ENCODE measurements at places on chromosomes 6 and 20.

DNA sequence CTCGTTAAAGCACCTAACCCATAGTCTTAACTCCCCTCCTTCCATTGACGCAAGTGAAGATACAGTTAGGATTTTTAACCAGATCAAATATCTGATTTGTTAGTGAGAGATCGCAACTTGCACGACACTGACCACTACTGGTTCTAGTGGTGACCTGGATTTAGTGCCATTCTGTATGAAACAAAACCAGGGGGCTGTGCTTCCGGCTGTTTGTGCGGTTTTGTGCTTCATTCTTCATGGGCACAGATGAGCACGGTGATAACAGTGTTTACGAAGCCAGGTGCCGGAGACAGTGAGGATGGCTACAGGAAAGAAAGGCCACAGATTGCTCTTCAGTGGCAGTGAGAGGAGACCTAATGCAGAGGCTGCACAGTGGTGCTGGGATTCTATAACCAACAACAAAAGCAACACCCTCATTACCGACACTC is 75.5 kb downstream of the NOL4L start:
- DNase-seq = peak; percentile 63

GRCh38 chr6:80454197-80454596 is 347.7 kb downstream of the BCKDHB start:
- peak; percentile 9 for DNase-seq

GRCh38 chr6:108114841-108115597 is 40.5 kb upstream of the OSTM1 start:
- no peak for DNase-seq

- no peak for DNase-seq
Observed at GRCh38 chr6:113363866-113364265, 493.3 kb upstream of the MARCKS start.

DNA sequence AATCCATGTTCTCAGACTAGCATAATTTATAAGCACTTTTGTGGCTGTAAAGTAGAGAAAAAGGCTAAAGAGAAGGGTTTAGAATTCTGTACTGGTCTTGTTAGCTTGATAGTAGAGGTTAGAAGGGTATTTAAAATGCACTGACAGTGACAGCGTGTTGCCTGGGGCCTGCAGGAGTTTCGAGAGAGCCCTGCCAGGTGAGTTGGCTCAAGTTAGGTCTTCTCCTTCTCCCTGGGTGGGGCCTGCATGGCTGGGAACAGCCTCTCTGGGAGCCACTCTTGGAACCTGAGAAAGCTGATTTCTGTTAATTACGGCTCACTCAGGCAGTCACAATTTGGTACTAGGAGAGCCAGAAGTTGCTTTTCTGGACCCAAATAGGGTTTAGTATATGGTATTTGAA is 103.7 kb downstream of the ARID1B start:
- DNase-seq = no peak

- DNase-seq = no peak
Observed at GRCh38 chr6:70675822-70676221, 8.1 kb downstream of the SMAP1 start.

GRCh38 chr20:34859367-34859766 is 13.3 kb downstream of the GGT7 start:
- no peak for DNase-seq

GRCh38 chr6:85482206-85482904 is 32.5 kb downstream of the NT5E start:
- DNase-seq = no peak

GRCh38 chr6:16292942-16293341 is 54.6 kb downstream of the GMPR start:
- no peak for DNase-seq

DNA sequence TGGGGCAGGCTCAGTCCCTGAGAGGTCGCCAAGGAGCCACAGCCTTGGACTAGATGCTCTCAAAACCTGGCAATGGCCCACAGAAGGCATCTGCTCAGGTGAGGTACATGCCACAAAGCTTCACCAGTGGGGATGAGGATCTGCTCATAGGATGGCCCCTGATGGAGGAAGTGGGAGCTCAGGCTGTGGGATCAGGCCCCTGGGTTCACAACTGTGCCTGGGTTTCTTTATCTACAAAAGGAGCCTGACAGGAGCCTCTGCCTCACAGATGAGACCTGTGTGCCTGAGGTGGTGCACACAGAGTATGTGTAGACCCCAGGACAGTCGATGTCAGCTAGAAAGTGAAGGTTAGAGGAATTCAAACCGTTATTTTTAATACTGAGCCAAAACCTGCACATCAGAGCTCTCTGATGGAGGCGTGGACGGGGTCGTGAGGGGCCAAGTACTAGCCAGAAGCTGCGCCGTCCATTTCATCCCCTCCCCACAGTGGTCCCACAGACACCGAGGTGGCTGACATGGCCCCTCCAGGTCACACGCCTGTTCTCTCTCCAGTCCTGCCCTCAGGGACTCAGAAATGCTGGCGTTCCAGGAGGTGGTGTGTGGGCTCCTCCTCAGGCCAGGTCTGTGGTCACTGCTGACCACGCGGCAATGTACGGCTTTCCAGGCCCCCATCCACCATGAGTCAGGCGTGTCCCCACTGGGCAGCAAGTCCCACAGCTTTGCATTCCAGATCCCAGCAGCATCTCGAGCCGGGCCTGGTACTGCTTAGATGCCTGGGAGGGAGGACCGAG is 33.3 kb downstream of the NTSR1 start:
- no peak for DNase-seq

DNA sequence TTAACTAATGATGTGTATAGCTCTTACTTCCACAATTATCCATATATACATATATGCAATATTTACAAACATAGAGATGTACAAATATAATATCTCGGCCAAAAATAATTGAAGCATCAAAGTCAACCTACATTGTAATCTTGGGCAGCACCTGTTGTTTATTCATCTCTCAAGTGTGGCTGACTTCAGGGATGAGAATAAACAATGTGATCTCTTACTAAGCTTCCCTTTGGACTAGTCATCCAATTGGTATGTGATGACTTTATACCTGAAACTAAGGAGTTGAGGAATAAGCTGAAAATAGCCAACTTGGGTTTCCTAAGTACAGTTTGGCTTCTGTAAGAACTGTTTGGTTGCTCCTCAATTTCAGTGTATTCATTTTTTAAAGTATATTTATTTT is 256.6 kb downstream of the KHDC1L start:
- DNase-seq = no peak

DNA sequence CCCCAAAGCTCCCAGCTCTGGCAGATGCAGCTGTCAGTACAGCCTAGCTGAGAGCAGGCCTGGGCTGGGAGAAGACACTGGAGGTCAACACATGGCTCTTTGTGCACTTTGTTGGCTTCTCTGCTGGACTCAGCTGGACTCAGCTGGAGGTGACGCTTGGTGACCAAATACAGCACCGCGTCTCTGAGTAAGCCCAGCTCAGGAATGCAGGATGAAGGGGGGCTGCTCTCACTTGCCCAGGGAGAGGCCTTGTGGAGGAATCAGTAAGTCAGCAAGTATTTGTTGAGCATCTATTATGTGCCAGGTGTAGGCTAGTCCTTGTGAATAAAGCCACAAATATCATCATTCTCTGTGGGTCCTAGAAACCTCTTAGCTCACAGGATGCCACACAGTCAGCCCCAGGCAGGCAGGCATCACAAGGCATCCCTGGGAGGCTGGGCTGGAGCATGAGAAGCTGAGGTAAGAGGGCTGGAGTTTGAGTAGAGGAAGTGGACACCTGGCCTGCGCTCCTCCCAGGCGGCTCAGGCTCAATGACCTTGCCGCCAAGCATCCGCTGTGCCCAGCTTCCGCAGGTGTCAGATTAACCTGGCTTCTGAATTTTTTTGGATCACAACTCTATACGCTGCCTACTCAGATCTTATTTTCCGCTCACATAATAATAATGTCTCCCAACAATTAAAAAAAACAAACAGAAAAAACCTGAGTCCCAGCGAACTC is 95.4 kb downstream of the TMEM170B start:
- no peak for DNase-seq

- DNase-seq = no peak
Observed at GRCh38 chr20:19283490-19284025, 71.1 kb downstream of the SLC24A3 start.

DNA sequence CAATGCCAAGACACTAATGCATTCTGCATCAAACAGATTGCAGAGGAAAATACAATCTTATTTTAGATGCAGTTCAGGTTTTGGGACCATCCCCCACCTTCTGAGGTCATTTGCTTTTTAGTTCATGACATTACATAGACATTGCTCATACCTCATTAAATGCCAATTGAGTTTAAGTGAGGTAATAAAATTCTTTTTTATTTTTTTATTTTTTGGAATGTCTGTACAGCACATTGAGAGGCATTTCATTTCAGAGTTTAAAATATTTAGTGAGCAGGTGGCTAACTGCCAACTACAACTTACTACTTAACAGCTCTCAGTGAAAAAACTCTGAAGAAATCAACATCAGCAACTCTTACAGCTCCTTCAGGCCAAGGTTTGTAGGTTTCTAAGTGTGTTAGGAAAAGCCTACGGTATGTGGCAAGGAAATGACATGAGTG is 482.2 kb upstream of the RNF217 start:
- DNase-seq = no peak

- no peak for DNase-seq
Observed at GRCh38 chr20:32450484-32451061, 92.4 kb downstream of the ASXL1 start.

- DNase-seq = no peak
Observed at GRCh38 chr6:154267508-154268106, 89.0 kb downstream of the IPCEF1 start.

- no peak for DNase-seq
Observed at GRCh38 chr20:8842525-8842924, 226.4 kb upstream of the PLCB4 start.

DNA sequence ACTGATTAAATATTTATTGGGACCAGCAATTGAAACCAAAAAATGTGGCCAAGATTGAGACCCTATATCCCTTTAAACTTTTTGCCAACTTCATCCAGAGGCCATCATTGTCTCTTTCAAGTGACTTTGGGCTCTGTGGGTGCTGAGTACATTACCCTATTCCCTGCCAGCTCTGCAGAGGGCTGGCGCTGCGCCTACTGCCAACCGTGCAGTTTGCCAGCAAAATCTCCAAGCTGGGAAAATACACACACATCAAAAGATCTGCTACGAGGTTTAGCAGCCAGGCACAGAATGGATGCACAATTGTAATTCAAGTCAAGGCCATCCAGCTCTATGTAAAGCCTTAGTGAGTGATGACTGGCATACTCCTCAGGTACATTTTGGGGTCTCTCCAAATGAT is 125.0 kb downstream of the CBLN4 start:
- no peak for DNase-seq

DNA sequence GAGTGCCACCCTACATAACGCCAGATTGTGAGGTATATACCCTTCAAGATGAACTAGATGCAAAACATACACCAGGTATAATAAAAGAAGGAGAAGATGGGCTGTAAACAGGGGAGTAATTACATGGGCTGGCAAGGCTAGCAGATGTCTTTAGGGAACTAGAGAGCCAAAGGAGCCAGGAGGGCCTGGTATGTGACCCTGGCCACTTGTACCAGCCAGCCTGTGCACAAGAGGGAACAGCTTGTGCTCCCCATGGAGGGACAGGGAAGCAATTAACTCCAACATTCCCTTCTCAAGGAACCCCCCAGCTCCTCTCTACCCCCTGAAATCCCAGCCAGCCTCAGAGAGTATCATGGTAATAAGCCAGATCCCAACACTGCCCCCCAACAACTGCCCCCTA is 139.9 kb downstream of the HIVEP2 start:
- no peak for DNase-seq

- DNase-seq = no peak
Observed at GRCh38 chr6:140784573-140784972, 1348.2 kb upstream of the GJE1 start.

DNA sequence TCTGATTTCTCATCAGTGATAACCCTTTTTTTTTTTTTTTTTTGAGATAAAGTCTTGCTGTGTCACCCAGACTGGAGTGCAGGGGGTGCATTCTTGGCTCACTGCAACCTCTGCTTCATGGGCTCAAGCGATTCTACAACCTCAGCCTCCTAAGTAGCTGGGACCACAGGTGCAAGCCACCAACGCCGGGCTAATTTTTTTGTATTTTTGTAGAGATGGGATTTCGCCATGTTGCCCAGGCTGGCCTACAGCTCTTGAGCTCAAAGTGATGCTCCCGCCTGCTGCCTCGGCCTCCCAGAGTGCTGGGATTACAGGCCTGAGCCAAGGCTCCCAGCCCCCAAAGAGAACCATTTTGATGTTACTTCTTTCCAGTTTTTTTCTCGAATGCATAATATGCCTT is 2.2 kb downstream of the FABP7 start:
- DNase-seq = no peak

- no peak for DNase-seq
Observed at GRCh38 chr20:63831646-63831992, 555 bp upstream of the ZBTB46 start.

DNA sequence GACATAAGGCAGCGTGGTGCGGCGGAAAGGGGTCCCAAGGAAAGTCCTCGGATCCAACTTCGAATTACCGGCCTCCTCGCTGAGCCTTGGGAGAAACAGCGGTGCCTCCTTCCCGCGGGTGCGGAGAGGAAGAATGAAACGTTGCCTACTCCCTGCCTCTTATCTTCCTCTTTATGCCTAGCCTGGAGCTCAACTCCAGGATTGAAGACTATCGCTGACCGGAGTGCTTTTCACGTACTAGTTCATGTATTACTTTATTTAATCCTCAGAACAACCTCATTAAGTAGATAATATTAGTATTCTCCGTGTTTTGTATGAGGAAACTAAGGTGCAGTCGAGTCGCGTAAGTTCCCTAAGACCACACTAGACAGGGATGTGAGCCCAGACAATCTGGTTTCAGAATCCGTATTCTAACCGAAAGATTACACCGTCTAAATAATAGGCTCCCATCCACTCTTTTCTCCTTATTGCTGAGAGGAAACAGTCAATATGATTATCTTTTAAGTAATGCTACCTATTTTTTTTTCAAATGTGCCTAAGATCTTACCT is 793 bp upstream of the PDSS2 start:
- no peak for DNase-seq

DNA sequence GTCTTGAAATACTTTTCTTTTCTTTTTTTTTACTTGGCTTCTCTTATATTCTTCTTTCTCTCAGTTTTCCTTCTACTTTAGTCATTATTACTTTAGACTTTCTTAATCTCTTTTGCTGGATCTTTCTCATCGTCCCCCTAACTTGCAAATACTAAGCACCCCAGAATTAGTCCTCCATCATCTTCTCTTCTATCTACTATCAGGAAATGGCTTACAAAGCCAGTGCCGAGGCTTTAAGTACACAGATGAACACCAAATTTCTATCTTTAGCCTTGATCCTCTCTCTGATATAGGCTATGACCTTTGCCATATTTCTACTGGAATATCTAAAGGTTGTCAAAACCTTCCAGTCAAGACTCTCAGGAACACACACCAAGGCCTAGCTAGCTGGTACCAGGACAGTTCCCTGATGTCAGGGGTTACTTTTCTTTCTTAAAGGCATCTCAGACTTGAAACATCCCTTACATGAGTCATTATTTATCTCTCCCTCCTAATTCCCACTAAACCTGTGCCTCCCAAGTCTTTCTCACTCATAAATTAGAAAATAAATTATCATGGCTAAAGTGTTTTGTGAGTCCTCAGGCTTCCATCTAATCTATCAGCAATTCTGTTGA is 278.6 kb upstream of the TCF21 start:
- DNase-seq = no peak

DNA sequence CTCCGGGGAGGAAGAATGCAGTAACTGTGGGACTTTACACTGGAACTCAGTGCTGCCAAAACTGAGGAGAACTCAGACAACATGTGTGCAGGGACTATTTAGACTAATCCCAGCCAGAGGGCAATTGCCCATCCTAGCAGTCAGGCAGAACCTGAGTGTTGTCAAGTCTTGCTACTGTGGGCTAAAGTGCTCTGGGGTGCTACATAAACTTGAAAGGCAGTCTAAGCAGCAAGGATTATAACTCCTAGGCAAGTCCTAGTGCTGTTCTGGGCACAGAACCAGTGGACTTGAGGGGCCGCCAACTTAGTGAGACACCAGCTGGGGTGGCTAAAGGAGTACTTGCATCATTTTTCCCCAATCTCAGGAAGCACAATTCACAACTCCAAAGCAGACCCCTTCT is 363.8 kb upstream of the PTCHD4 start:
- no peak for DNase-seq

Data from CD4-positive, alpha-beta T cell treated with Interleukin-15 for 4 hours (primary cell).